ENCODE measurements at places on chromosomes 16 and 17.

- DNase-seq = no peak
Observed at GRCh38 chr16:84153660-84154214, 8.6 kb downstream of the DNAAF1 start.

DNA sequence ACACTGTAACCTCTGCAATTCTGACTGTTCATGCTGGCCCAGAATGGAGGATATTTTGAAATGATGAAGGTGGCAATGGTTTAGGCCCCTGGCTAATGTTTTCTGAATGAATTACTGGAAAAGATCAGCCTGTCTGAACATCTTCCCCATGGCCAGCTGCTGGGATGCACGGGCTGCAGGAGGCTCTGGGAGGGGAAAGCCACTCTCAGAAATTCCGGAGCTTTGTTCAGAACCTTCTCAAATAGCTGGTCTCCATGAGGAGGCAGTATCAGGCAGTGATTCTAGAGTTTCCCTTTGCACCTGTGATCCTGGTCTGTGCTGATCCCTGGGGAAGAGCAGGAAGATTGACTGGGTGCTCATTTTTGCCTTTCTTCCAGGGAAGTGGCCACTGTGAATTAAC lies 5.0 kb downstream of the SLC6A2 start:
- DNase-seq = no peak

GRCh38 chr17:28738680-28739384 lies 5.0 kb upstream of the TRAF4 start:
- DNase-seq = no peak

- no peak for DNase-seq
Observed at GRCh38 chr16:86850670-86851069, 272.3 kb downstream of the FOXL1 start.

- DNase-seq = no peak
Observed at GRCh38 chr16:68217506-68217905, 18.4 kb downstream of the ESRP2 start.

DNA sequence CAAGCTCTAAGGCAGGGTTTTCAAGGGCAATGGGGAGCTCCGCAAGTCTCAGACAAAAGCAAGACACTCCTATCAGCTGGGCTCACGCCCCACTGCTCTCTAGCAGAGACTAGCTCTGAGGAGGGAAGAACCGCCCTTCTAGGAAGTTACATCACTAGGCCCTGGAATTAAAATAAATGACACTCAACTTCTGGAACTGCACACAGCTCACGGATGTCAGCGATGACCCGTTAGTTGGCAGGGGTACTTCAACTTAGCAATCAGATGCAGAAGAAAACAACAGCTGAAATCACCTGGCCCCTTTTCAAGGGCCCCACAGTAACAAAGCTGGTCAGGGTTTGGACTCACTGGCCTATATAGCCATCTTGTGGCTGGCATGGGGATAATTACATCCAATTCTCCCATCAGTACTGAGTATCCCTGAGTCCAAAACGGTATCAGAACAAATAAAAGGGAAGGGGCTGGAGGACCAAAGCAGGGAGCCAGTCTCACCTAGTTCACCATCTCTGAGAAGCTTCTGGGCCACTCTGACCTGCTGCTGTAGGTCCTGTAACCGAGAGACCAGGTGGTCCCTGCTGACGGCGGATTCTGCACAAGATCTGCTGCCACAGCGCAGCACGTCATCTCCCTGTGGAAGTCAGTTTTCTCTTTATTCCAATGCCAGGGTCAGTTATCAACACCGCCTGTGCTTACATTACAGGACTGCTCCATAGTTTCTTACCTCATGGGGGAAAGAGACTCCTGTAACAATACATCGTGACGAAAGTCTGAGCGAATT lies 22.2 kb downstream of the SERPINF1 start:
- no peak for DNase-seq

DNA sequence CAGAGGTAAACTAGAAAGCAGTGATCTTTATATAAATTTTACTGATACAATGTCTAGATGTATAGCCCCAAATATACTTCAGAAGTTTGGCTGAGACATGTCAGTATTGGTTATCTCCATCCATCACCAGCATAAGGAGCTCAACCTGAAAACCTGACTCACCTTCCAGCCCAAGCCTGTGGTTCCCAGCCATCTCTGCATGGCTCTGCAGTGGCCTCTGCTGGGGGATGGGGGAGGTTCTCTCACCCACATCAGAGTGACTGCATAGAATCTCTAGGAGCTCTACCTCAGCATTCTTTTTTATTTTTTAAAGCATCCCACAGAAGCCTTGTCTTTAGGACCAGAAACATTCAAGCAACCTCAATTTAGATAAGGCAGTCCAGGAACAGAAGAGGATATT lies 27.3 kb downstream of the USP7 start:
- no peak for DNase-seq

DNA sequence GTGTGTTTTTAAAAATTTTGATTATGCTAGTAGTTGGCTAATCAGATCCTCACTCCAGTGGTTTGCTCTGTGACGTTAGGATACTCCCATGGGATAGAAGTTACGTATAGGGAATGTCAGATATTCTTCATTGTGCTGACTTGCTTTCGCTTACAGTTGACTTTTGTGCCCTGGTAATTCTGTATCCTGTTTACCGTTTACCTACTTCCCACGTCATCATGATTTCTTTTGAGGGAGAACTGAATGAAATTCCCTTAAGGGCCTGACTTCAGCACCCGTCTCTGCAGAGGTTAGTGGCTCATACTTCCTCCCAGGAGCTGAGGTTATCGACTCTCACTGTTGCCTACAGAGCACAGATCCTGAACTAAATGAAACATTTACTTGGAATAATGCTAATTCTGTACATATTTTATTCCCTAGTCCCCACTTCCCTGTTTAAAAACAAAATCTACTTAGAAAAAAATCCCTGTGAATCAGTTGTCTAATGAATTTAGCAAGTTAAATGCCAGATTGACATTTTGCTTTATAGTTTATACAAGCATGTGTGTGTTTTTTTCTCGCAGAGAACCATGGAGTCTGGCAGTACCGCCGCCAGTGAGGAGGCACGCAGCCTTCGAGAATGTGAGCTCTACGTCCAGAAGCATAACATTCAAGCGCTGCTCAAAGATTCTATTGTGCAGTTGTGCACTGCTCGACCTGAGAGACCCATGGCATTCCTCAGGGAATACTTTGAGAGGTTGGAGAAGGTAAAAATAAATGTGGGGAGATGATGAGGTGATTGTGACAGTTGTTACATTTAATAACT lies 2.8 kb downstream of the PRKAR1A start:
- no peak for DNase-seq

DNA sequence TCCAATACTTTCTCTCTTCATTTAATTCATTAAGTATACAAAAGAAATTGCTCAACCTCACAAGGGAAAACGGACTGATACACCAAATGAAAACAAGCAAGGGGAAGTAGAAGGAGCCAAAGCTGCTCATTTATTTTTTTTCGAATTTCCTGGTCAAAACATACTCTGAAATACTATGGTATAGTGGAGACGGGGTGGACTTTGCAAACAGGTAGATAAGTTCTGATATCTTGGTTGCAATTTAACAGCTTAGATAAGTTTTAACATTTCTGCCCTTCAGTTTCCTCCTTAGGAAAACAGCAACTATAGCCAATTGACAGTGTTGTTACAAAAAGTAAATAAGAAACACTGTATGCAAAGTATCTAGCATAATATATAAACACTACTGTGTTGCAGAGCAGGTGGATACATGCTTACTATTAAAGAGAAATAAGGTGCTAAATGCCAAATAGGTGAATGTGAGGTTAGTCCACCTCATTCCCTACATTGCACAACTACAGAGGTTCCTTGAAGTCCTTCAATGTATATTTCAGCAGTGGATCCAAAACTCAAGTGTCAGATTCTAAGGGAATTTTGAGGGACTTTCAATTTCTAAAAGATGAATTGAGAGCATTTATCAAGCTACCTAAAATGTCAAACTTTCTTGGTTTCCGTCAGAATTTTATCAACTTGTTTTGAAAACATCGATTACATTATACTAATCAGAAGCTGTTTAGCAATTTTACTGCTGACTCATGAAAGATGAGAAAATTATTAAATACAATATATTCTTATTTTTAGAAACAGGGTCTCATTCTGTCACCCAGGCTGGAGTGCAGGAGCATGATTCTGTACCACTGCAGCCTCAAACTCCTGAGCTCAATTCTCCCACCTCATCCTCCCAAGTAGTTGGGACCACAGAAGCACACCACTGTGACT lies 11.0 kb downstream of the CCDC47 start:
- no peak for DNase-seq

- DNase-seq = no peak
Observed at GRCh38 chr16:23293016-23293415, 9.1 kb upstream of the SCNN1B start.

GRCh38 chr16:59993101-59993500 lies 1259.0 kb upstream of the GOT2 start:
- no peak for DNase-seq

- DNase-seq = peak; percentile 28
Observed at GRCh38 chr16:49012961-49013726, 268.5 kb downstream of the CBLN1 start.

DNA sequence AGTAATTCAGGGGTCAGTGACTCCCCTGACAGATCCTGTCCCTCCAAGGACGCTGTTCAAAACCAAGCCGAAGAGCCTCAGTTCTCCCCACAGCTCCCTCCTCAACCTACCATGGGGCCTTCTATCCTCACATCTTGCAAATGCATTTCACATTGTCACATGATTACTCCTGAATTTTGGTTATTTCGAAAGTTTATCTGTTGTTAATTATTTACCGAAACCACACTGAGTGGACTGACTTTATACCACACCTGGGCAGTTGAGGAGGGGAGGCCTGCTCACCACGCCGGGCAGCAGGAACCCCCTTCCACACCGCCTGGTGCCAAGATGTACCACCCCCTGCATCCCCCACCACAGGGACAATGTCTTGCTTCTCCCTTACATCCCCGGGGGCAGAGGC lies 4.7 kb downstream of the TIMP2 start:
- DNase-seq = no peak

GRCh38 chr16:70475054-70475871 lies 20.9 kb downstream of the FCSK start:
- no peak for DNase-seq

- DNase-seq = no peak
Observed at GRCh38 chr16:73053364-73054124, 5.6 kb upstream of the ZFHX3 start.

DNA sequence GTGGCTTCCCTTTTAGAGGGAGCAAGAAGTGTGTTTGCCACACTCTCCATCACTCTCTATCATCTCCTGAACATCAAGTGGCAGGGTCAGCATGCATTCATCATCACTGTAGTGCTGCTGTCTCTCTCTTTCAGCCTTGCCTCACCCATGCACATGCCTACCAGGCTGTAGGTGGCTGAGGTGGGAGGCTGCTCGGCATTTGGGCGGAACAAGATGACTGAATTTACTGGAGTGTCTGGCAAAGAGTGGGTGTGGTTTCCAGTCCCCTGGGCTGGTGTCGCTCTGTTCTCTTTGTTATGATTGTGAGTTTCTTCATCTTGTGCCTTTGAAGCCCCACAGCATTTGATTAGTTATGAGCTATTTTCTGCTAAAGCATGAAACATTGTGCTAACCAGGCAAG lies 541.9 kb upstream of the EEF2KMT start:
- no peak for DNase-seq

GRCh38 chr16:62805221-62805857 lies 769.1 kb upstream of the CDH8 start:
- no peak for DNase-seq

DNA sequence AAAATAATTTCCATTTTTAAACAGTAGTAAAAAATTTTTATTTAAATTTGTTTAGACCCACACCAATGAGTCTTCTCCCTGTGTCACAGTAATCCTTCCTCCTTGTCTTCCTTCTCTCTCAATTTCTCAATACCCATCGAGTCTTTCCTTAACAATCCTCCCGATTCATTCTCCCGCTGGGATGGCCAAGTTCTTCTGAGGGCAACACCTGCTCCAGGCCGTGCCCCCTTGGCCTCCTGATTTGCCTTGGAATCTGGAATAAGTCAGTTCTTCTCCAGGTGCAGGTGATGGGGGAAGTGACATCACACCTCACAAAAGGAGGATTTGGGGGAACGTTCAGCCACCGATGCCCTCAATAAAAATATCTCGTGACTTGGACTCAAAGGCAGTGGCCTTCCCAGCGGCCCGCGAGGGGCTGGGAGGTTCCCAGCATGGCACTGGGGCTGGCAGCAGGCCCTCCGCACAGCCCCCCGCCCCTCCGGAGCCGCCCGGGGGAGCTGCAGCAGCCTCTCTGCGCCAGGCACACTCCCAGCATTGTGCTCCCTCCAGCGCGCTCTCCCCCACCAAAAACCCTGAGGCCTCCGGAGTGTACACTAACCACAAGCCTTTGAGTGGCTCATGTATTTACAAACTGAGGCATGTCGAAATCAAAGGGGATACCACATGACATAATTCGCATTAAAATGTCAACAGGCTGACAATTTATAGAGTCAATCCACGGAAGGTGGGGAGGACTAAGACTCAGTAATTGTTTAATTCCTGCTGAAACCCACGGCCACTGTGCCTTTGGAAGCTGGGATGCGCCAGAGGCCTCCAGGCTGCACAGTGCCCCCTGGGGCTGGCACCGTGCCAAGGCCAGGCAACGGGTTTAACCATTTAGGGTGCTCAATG lies 120.5 kb downstream of the ZFHX3 start:
- DNase-seq = no peak

DNA sequence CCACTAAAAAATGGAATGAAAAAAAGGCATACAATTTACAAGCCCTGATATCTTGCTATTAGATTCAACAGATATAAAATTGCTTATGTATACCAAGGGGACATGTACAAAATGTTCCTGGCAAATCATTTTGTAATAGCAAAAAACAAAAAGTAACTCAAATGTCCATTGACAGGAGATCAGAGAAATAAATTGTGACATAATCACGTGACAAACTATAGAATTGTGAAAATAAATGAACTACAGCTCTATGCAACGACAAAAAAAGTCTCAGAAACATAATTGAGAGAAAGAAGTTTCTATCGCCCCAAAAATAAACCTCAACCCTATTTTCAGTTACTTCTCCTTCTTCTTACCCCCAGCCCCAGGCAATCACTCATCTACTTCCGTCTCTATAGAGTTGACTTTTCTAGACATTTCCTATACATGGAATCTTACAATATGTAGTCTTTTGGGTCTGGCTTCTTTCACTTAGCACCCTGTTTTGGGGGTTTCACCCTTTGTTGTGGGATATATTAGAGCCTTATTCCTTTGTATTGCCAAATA lies 12.1 kb upstream of the ACE start:
- no peak for DNase-seq

GRCh38 chr16:49776734-49777133 lies 79.2 kb downstream of the ZNF423 start:
- DNase-seq = no peak

GRCh38 chr17:7039832-7040231 lies 4.0 kb downstream of the SLC16A13 start:
- no peak for DNase-seq

DNA sequence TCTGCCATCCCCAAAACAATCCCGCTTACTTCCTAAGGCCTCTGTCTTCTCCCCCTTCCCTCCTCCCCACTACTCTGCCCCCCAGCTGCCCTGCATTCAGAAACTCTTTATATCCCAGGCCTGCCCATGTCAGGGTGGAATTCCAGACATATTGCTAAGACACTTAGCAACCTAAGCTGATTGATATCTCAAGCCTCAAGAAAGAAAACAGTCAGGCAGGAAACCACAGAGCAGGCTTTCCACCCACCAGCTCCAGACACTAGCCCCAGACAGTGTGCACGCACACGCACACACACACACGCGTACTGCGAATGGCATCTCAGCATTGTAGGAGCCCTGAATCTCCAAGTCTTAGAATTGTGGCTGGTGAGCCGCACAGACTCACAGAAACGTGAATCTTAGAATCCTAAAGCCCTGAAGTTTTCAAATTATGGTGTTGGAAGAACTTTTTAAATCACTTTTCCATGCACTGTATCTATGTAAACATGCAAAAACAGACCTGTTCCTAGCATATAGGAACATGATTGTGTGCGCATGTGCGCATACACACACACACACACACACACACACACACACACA lies 8.8 kb upstream of the LPCAT2 start:
- no peak for DNase-seq

Data from anterior cingulate cortex (tissue), 58 donors.